ENCODE measurements at places on chromosomes 7 and 10.

DNA sequence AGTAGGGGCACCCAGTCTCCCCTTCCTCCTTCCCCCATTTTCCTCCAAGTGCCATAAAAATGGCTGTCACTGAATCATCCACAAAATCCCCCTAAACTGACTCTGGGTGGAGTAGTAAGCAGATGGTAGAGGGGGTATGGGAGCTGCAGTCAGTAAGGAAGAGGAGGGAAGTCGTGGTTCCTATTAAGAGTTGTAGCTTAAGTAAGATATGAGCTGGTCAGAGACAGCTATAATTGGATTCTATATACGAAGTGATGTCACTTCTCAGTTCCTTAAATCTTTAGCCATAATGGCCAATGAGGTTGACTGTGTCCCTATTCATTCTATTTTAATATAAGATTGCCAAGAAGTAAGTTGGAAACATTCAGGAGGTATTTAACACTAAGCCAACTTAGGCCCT is 131.7 kb downstream of the SLC16A9 start:
- no peak for DNase-seq

DNA sequence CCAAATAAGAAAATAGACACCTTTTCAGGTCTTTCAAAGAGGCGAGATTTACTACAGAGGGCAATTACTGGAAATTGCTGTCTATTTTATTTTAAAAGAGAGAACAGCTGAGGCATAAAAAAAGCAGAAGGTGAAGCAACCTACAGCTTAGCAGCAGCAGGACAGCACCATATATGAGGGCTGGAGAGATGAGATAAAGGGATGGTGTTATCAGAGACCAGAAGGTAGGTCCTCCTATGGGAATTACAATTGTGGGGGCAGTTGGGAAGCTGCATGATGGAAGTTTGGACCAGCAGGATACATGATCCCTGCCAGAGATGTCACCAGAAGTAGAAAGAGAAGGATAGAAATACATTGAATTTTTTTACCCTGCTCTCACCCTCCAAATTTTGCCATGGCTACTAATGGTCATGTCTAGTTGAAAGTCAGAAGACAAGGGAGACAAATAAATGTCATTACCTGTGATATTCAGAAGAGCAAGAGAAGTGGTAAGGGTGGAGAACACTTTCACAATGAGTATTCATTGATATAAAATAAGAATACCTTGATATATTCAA is 77.2 kb upstream of the CALCR start:
- DNase-seq = no peak

GRCh38 chr10:110914431-110914830 is 4.5 kb downstream of the BBIP1 start:
- DNase-seq = no peak

DNA sequence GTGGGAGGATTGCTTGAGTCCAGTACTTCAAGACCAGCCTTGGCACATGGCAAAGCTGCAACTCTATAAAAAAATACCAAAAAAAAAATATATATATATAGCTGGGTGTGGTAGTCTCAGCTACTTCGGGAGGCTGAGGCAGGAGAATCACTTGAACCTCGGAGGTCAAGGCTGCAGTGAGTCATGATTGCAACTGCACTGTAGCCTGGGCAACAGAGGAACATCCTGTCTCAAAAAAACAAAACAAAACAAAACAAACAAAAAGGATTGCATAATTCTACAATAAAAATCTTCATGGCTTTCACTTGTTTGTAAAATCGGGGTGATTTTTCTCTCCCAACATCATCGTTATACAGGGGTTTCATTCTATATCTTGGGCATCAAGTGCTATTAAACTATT is 35.1 kb downstream of the GUSB start:
- no peak for DNase-seq

- DNase-seq = no peak
Measured at GRCh38 chr10:128981881-128982615, 485.0 kb upstream of the MGMT start.

- DNase-seq = peak; percentile 79
Measured at GRCh38 chr10:126350216-126350992, 37.9 kb downstream of the ADAM12 start.

- DNase-seq = no peak
Measured at GRCh38 chr10:86360657-86361056, 5.9 kb downstream of the GRID1 start.

DNA sequence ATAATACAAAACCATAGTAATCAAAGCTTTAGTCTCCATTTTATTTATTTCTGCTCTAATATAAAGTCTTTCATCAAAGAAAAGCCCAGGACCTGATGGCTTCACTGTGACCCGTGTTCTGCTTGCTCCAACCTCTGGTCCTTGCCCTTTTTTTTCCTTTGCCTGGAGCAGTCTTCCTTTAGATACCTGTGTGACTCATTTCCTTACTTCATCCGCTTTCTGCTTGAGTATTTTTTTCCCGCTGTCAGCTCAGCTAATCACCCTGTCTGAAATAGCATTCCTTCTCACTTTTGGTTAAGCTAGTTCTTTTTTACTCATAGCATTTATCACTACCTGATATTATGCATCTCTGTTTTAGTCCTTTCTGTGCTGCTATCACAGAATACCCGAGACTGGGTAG is 194.8 kb downstream of the ABCA13 start:
- no peak for DNase-seq

GRCh38 chr10:116728526-116729096 is 13.8 kb downstream of the HSPA12A start:
- DNase-seq = no peak

- no peak for DNase-seq
Measured at GRCh38 chr7:13990319-13990983, 985 bp upstream of the ETV1 start.

DNA sequence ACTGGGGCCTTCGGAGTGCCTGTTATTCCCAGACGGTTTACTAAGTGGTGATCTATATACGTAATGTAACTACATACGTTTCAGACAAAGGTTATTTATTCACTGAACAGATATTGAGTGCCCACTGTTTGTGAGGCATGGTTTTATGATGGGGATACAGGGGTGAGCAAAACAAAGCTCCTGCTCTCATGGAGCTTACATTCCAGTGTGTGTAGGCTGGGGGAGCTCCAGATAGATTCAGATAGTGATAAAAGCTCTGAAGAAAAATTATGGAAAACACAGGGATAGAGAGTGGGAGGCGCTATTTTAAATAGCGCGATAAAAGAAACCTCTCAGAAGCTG is 466 bp upstream of the DNAJB12 start:
- DNase-seq = no peak

DNA sequence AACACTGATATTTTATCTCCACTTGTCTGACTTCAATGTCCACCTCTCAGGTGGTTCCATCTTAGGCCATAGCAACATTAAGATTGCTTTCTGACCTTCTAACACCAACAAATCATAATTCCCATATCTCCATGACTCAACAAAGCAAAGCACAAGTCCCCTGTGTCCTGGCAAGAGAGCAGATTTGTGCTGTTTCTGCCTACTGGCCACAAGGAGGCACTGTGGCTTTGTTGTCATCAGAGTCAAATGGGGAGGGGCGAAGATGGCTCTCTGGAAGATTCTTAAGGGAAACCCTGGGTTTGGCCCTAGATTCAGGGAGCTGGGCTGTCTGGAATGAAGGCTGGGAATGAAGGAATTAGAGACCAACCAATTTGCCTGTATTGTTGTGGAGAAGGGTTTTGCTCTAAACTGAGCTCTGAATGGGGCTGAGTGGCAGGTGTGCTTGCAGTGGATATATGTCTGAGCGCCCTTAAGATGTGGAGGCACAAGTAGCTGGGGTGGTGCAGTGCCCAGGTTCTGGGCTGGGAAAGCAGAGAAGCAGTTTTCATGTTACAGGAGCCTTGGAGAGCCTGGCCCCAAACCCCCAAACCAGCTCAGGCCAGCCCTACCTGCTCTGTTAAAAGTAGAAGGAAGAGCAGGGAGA is 154.8 kb upstream of the PRSS58 start:
- DNase-seq = peak; percentile 20

DNA sequence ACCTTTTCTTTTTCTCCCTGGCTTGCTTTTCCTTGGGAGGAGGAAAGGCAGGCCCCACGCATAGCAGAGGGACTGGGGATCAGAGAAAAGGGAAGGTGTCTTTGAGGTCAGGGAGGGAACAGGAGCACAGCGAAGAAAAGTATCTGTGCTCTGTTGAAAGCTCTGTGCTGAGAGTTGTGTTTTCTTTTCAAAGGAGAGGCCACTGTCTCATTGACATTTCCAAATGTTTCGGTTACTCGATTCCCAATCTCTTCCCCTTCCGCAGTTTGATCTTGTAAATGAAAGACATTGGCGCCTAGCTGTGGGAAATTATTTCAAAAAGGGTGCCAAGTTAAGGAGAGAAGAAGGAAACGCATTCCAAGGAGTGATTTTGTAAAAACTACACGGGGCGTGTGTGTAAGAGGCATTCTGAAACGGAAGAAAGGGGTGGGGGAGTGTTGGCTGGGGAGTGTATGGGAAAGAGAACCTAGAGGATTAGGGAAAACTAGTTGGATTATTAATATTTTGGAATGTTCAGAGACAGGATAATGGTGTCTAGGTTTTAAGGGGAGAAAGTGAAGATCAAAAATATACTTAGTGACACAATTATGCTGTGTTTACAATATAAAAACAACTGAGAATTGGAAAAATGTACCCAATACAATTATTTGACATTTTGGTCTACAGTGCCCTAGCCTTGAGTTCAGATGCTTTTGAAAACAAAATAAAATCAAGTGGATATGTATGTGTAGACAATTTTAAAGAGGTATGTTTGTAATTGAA is 708 bp downstream of the KLHDC10 start:
- no peak for DNase-seq

GRCh38 chr10:29041616-29042015 is 247.3 kb upstream of the LYZL1 start:
- no peak for DNase-seq

GRCh38 chr10:17836942-17837341 is 27.8 kb downstream of the MRC1 start:
- DNase-seq = peak; percentile 44

GRCh38 chr7:17564678-17565212 is 266.3 kb downstream of the AHR start:
- DNase-seq = peak; percentile 71

GRCh38 chr10:133123050-133123745 is 35.5 kb downstream of the ADGRA1 start:
- DNase-seq = no peak
